ENCODE measurements at places on chromosomes 2 and 18. TPM values are rescaled to one million over a fixed set of nuclear protein-coding genes. Genes with fewer than 3 reads are reported as not detected.

GRCh38 chr2:235647877-235648276 is 154.0 kb downstream of the AGAP1 start:
- DNase-seq: peak; percentile 71

DNA sequence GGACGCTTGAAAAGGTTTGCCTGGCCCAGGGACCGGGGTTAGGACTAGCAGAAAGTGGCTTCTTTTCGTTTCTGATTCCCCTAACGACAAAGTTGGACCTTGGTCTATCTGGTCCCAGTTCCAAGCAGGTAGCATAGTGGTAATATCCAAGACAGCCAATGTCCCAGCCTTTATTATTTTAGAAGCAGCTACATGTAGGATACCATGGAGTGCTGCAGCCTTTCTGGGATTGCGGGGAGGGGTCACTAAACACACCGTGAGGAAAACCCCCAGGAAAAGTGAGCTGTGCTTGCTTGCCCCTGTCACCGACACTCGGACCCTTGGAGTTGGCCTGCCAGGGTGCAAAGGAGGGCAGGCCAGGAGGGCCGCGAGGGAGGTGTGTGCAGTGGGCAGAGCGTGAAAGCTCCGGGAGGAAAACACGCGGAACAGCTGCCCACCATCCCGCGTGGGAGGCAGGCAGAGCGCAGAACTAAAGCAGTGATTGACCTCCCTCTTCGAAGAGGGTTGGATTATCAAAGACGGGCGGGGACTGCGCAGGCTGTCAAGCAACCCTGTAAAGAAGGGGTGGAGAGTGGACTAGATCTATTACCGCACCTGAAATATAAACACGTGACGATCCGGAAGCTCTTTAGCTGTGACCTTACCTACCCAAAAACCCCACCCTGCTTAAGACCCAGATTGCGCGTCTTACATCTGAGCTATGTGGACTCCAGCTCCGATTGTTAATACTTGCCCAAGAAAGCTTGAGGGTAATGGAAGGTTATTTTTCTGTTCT is 624 bp upstream of the MAP4K3 start:
- DNase-seq: peak; percentile 62

NEB gene
- polyA plus RNA-seq: 673 TPM

VWC2L gene
- not detected for polyA plus RNA-seq

GRCh38 chr2:239539776-239540100 is 138.9 kb upstream of the HDAC4 start:
- DNase-seq: no peak

GRCh38 chr2:71224457-71224856 is 2.4 kb downstream of the PAIP2B start:
- DNase-seq: no peak

AQP4 gene
- polyA plus RNA-seq: 0.25 TPM

GRCh38 chr2:210159059-210159458 is 12.2 kb downstream of the KANSL1L start:
- no peak for DNase-seq

- DNase-seq: no peak
Measured at GRCh38 chr2:189104934-189105333, 74.6 kb downstream of the COL5A2 start.

GRCh38 chr2:169452080-169452479 is 27.2 kb upstream of the BBS5 start:
- peak; percentile 39 for DNase-seq

Data from muscle of leg (tissue), 16 donors.